ENCODE measurements at places on chromosomes 11 and 22. TPM values are rescaled to one million over a fixed set of nuclear protein-coding genes. Genes with fewer than 3 reads are reported as not detected.

Gene ABCC8
- total RNA-seq: not detected

Gene EIF4ENIF1
- 50.4 TPM for total RNA-seq

Gene CDCA5
- 147 TPM for total RNA-seq

Gene DCHS1
- 0.14 TPM for total RNA-seq

Gene INS
- not detected for total RNA-seq

Gene NLRP6
- 6.9 TPM for total RNA-seq

Gene KRTAP5-7
- not detected for total RNA-seq

Gene OR4D5
- not detected for total RNA-seq

Gene NXPE1
- not detected for total RNA-seq

Gene CCDC15
- 5.6 TPM for total RNA-seq

Gene MFRP
- not detected for total RNA-seq

Gene RTL10
- 12.8 TPM for total RNA-seq

Gene CLCF1
- 1.9 TPM for total RNA-seq

Gene OR52A1
- not detected for total RNA-seq

Gene CAPN5
- 0.20 TPM for total RNA-seq

Gene TREH
- not detected for total RNA-seq

Gene IFITM10
- total RNA-seq: 0.96 TPM

Gene INPP5J
- 0.14 TPM for total RNA-seq

Gene SMIM35
- total RNA-seq: 4.0 TPM

Gene PTPN5
- total RNA-seq: not detected

Gene IL17RA
- 25.1 TPM for total RNA-seq

Gene MAJIN
- not detected for total RNA-seq

Gene MS4A14
- total RNA-seq: not detected

Gene MIOX
- total RNA-seq: 0.23 TPM

Gene SFI1
- 192 TPM for total RNA-seq

Gene C11orf42
- total RNA-seq: not detected

Gene TMEM135
- total RNA-seq: 30.8 TPM

Gene SCGB1C1
- total RNA-seq: not detected

Gene PIM3
- 53.4 TPM for total RNA-seq

Gene NUMA1
- 156 TPM for total RNA-seq

Gene DEUP1
- total RNA-seq: not detected

Gene TAGLN
- total RNA-seq: 2.7 TPM

Gene FAM76B
- 51.3 TPM for total RNA-seq

Gene PGA5
- total RNA-seq: not detected

Gene ELF5
- not detected for total RNA-seq

Gene PARVB
- 66.9 TPM for total RNA-seq

Gene APOL1
- total RNA-seq: 55.6 TPM

Gene CATSPERZ
- total RNA-seq: not detected

Gene MPPED2
- total RNA-seq: not detected

Gene MS4A4A
- not detected for total RNA-seq

Gene OR8G5
- not detected for total RNA-seq

Gene FAM111B
- total RNA-seq: 42.7 TPM

Gene SLC22A8
- total RNA-seq: not detected

Gene ALKBH3
- 32.5 TPM for total RNA-seq

Gene PRCP
- 21.8 TPM for total RNA-seq

Gene GLYATL1
- not detected for total RNA-seq

Gene NRIP3
- 2.1 TPM for total RNA-seq

Gene LSP1
- total RNA-seq: 574 TPM

Gene TRIM49
- not detected for total RNA-seq

Gene NPTXR
- 2.4 TPM for total RNA-seq

Gene CHRM1
- not detected for total RNA-seq

All from activated CD8-positive, alpha-beta memory T cell treated with anti-CD3 and anti-CD28 coated beads, Interleukin-2, amount 10 ng/mL, durations not matched to agents 7 days and 5 days (primary cell).